ENCODE measurements at places on chromosomes 5 and 9.

- DNase-seq: no peak
Measured at GRCh38 chr9:98099898-98100297, 19.1 kb downstream of the TRIM14 start.

GRCh38 chr5:95821110-95822021 is 1.2 kb downstream of the GLRX start:
- no peak for DNase-seq

DNA sequence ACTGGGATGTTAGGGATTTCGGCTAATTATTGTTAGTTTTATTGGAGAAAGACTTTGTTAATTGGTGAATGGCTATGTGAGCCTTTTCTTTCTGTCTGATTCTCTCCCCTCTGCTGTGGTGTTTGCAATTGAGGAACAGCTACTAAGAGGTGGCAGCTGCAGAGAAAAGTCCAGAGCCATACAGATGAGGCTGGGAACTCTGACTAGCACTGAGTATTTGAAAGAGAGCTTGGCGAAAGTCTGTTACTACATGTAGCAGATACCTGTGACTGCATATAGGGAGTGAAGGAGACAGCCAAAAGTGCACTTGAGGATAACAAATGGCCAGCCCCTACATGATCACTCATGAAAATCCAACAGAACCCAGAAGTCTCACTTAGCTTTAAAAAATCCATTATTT is 44.3 kb upstream of the HSPB3 start:
- DNase-seq: no peak

DNA sequence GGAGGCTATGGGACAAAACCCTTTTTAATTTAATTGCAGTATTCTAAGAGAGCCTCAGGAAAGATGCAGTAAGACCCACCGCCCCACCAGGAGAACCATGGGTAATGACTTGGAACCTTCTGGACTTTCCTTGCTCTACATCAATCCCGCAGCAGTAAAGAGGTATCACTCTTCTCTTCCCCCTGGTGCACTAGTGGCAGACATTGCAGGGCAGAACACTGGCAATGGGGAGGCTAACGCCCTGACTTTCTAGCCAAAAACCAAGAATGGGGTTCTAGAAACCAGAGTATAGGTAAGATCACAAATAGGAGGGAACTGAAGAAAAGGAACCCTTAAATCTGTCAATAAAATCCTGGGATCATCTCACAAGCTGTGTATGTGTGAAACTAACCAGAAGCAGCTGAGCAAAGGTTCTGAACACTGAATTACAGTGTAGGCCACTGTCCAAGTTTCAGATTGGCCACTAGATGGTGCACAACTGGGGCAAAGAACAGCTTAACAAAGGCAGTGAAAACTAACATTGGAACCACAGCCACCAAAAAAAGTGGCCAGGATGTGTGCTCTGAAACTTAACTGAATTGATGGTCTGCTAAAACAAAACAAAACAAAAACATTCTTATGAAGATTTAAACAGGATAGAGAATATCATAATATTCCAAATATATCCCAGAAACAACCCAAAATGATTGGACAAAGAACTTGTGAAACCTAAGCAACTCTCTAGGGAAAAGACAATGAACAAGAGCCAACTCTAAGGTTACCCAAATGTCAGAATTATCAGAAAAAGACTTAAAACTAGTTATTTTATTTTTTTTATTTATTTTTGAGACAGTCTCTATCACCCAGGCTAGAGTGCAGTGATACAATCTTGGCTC is 6.6 kb upstream of the FAM151B start:
- DNase-seq: peak; percentile 49

DNA sequence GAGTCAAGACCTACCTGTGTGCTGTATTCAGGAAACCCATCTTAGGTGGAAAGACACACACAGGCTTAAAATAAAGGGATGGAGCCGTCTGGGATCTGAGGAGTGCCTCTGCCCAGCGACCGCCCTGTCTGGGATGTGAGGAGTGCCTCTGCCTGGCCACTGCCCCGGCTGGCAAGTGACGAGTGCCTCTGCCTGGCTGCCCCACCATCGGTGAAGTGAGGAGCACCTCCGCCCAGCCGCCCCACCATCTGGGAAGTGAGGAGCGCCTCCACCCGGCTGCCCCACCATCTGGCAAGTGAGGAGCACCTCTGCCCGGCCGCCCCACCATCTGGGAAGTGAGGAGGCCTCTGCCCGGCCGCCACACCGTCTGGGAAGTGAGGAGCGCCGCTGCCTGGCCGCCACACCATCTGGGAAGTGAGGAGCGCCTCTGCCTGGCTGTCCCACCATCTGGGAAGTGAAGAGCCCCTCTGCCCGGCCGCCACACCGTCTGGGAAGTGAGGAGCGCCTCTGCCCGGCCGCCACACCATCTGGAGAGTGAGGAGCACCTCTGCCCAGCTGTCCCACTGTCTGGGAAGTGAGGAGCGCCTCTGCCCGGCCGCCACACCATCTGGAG is 33.7 kb downstream of the SAXO1 start:
- DNase-seq: no peak

DNA sequence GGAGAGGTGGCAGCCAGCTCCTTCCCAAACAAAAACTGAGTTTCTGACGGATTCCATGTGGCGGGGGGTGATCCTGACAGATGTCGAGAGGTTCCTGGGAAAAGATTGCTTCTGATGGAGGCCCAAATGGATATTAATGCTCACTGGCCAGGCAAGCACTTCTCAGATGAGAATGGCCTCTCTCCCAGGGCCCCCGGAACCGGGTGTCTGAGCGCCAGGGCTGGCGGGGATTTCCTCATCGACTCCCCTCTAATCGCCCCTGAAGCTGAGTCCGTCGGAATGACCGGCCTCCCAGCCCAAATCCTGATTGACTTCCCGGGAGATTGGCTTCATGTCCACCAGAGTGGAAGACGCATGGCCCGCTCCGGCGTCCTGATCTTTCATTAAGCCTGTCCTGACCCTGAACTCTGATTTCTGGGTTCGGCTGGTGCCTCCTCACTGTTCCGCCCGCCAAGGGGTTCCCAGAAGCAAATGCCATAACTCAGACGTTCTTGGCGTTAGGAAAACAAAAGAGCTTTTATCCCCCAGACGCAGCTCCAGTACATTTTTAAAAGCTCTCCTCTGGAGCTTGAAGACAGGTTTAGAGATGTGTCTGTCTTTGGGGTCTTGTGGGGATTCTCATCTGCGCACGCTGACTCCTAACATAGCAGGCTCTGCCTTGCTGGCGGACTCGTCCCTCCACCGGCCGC is 17.6 kb downstream of the FIBCD1 start:
- DNase-seq: no peak

Measured in Jurkat, Clone E6-1 (cell line).